ENCODE measurements at places on chromosomes 4 and X.

DNA sequence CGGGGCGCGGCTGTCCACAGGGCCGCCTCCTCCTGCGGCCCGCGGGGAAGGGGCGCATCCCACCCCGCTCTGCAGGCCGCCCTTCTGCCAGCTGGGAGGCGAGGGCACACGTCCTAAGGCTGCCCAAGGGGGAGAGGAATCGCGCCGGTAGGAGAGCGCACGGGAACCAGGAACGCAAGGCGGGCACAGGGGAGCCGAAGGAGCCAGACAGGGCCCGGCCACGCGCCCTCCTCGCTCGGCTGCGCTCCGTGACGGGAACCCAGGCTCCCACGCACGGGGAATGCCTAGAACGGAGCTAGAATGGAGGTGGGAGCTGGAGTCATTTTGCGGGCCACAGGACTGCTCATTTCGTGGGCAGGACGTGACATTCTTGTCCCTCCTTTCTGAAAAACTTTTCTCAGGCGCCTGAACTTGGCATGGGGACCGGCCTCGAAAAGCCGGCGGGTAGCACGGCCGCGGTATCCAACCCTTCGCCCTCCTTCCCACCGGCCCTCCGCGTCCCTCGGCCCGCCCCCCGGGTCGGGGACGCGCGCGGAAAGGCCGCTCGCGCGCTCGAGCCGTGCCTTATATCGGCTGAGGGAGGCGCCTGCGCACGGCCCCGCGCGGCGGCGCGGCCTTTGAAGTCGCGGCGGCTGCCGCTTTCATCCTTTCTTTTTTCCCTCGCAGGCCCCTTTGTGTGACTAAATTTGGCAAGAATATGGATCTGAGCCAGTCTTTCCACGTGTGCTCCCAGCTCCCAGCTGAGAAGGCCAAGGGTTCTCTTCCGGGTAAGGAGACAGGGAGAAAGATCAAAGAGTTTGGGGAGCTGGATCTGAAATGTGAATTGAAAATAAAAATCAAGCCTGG, 4.2 kb upstream of the LEF1 start:
- no peak for DNase-seq

- no peak for DNase-seq
Measured at GRCh38 chr4:3410401-3411135, 31.2 kb upstream of the HGFAC start.

DNA sequence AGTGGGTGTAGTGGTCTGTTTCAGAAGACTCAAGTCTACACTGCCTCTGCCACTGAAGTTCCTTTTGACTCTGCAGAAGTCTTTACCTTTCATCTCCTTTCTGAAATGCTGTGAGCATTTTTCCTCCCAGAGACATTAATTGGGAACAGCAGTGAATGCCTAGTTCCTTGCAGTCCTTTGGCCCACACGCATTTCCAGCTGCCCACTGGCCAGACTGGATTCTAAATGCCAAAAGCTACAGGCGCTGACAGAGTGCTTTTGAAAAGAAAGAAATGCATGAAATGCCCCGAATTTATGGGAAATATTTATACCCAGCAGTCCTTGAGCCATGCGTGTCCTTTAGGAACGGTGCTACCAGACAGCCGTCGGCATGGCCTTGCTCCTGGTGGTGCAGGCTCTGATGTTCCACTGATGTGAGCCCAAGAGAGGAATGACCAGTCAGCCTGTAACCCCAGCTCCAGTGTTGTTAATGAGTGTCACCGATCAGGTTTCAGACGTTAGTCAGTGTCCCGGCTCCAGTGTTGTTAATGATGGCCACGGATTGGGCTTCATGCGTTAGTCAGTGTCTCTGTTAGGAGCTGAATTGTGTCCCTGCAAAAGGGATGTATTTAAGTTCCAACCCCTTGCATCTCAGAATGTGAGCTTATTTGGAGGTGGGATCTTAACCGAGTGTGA, 132.6 kb downstream of the TBL1X start:
- no peak for DNase-seq

GRCh38 chr4:185002784-185003183, 15.5 kb upstream of the HELT start:
- DNase-seq: no peak

DNA sequence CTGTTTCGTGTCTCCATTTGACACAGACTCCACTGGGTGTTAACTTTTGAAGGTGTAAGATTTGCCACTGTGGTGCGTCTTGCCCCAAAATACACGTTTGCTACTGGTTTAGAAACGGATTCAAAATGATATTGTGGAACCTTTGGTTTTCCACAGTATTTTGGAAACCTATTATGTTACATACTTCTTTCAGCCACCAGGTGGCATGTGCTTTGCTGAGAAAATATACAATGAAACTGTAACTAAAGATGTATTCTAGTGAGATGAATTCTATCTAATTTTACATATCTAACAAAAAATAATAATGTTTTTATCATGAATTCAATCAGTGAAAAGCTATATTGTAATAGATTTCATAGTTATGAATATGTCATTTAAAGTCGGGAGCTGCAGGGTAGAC, 28.4 kb upstream of the SLITRK4 start:
- no peak for DNase-seq

DNA sequence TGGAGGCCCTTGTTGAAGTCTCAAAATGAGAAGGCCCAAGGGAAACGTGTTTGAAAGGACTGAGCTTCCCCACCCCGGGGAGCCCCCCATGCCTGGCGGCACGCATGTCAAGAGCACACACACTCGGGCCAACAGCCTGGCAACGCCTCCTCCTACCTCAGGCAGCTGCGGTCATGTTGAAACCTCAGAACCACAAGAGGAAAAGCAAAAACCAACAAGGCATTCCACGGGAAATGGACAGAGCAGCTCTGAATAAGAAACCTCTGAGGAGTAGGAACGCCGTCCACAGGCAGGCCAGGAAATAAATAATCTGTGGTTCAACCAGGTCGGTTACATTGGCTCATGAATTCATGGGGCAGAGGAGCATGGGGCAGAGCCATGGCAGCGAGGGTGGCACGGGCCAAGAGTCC, 95.7 kb upstream of the AFAP1 start:
- DNase-seq: no peak

- no peak for DNase-seq
Measured at GRCh38 chr4:153375303-153375702, 30.8 kb downstream of the MND1 start.

DNA sequence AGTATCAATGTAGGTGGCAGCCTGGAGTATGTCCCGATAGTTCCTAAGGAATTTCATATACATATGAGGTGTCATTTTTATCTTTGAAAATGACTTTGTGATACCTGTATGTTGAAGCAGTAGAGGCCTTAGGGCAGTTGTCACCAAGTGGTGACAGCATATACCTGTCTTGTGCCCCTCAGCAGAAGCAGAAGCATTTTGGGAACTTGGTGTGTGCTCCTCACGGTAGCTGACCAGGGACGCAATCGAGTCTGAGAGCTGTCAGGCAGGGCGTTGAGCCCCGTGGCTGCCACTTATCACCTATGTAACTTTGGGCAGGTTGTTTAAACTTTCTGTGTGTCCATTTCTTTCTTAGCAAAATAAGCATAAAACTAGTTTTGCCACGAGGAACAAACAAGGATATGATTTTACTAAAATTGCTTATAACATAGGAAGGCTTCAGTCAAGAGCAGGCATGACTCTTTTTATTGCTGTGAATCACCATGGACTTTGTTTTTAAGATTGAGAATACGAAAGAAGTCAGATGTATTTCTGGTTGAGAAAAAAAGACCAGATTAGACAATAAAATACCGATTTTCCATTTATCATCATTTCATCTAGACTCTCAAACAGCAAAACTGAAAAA, 161.5 kb downstream of the CPE start:
- DNase-seq: no peak

- DNase-seq: no peak
Measured at GRCh38 chr4:108166441-108167315, 2.1 kb downstream of the LEF1 start.

- DNase-seq: no peak
Measured at GRCh38 chr4:65719635-65720034, 49.3 kb upstream of the EPHA5 start.

DNA sequence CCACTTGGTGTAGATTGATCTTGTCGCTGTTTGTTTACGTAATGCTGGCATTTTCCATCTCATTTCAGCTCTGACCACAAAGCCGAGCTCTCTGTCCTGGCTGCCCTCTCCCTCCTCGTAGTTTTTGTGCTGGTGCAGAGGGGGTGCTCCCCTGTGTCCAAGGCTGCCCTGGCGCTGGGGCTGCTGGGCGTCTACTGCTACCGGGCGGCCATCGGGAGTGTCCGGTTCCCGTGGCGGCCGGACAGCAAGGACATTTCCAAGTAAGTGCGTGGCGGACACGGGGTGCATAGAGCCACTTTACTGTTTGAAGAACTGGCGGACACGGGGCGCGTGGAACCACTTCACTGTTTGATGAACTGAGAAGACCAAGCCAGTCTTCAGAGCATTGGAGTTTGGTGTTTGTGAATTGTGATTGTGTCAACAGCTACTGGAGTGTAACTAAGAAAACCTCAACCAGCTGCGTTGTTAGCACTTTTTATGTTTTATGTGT, 28.0 kb downstream of the PIGG start:
- DNase-seq: no peak

DNA sequence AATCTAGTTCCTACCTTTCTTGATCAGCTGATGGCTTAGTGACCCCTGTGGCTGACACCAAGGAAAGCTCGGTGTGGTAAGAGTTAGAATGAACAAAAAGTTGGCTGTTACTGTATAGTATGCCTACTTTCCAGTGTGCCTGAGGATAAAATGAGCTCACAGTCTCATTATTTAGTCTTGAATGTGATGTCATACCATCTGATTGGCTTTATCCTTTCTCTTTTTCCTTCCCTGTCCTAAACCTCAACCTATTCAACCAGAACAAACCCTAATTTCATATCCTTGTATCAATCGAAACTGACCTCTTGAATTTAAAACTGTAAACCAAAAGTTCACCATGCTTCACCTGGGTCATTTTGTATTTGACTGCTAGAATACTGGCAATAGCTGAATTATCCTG, 156.4 kb downstream of the PPARGC1A start:
- no peak for DNase-seq

DNA sequence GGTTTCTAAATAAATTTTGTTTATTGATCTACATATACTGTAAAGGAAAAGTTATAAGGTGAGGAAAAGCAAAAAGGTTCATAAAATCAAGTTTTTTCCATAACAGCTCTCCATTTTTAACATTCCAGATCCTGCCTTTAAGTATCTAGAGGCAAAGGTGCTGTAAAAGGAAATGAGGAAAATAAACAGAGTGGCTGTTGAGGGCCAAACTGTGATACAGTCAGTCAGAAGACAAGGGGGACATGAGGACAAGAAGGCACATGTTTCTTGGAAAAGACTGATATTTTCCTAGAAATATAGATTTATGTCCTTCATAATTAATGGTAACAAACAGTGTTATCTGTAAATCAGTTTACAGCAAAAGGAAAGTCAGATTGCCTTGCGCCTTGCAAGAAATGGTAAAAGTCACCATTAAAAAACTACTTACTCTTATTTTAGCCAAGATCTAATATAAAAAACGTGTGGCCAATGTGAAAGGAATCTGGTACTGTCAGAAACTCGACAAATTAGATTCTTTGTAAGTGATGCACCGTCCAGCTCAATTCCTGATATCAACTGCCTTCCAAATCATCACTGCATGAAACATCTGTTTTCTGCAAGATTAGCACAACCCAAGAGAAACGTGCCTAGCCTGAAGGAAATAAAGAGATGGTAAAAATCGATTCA, 34.0 kb upstream of the VEGFD start:
- DNase-seq: no peak

DNA sequence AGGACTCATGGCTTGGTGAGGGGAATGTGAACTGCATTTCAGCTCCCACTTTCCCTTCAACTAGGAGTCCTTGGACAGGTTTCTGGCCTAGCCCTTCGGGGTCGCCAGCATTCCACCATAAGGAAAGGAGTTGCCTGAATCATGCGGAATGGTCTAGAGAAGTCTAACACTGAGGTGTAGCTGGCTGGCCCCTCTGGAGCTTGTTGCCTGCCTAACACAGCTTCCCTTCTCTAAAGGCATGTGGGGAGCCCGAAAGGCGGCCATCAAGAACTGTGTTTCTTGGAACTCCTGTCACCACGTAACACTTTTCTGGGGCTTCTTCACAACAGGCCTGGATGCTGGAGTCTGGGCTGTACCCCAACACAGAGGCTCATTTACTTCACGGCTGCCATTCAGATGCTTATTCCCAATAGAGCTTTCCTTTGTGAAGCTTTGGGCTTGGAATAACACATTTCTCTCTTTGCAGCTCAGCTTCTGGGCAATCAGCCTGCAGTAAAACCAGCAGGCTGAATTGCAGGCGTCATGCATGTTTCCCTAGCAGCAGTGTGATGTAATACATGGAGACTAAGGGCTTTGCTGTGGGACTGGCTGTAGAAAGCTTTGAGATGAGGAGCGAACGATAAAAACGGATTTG, 5.4 kb downstream of the GABRQ start:
- no peak for DNase-seq

DNA sequence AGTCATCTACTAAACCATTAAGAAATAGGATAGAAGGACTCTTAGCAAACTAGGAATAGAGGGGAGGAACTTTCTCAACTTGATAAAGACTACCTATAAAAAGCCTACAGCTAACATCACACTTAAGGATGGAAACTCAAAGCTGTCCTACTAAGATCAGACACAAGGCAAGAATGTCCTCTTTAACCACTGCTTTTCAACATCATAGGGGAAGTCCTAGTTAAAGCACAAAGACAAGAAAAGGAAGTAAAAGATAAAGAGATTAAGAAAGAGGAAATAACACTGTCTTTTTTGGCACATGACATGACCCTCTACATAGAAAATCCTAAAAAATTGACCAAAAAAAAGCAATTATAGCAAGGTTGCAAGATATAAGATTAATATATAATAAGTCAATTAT, 136.6 kb downstream of the FBXW7 start:
- DNase-seq: no peak

- DNase-seq: peak; percentile 84
Measured at GRCh38 chr4:5752376-5753184, 41.6 kb downstream of the EVC start.

DNA sequence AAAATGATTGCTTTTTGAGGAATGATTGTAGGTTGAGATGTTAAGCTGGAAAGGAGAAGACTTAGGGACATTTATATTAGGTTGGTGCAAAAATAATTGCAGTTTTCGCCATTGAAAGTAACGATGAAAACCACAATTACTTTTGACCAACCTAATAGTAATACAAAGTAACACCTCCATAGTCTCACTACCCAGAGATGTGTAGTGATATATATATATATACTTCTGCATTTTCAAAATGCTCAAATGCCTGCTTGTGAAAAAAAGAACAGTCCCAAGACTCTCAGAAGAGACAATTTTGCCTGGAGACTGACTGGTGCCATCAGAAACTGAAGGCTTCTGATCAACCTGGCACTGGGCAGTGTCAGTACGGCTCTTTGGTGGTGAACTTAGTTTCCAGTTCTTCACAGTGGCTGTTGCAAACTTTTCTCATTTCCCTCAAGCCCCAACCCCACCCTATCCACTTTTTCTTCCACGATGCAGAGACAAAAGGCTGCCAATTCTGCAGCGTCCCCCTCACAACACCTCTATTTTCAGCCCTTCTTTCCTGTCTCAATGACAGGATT, 35.1 kb upstream of the TAPT1 start:
- no peak for DNase-seq

DNA sequence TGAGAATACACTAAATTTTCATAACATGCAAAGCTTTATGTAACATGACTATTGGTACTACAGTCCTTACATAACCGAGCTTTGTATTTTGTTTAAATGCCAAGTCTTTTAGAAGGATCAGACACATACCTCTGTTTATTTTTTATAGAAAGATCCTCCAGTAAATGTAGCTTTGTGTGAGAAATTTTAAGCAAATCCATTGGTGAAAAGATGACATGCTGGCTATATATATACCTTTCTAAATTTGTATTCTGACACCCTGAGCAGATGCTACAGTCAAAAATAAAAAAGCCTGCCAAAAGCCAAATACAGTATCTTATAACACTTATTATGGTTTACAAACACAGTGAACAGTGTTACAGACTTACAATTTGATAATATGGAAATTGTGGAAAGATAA, at the start of gene YIPF7:
Gene YIPF7 (minus strand): TSS at position 201 of the 400 bp plus-strand sequence. CDS start 1,525 bp downstream, outside the sequence.
- DNase-seq: no peak
